CD4-positive, alpha-beta memory T cell (primary cell): ENCODE measurements at places on chromosomes 2 and 18. TPM values are rescaled to one million over a fixed set of nuclear protein-coding genes. Genes with fewer than 3 reads are reported as not detected.

The GPR75 gene
- polyA plus RNA-seq, result not detected

The TBR1 gene
- polyA plus RNA-seq, result not detected

- no peak for DNase-seq
These were observed 69.1 kb downstream of the PHLPP1 start for GRCh38 chr18:62784338-62784965.

GRCh38 chr2:178333851-178334250, 117.1 kb downstream of the PRKRA start:
- no peak for DNase-seq

- DNase-seq, result no peak
These were observed 28.4 kb downstream of the ARHGEF4 start for GRCh38 chr2:130864830-130865800.

DNA sequence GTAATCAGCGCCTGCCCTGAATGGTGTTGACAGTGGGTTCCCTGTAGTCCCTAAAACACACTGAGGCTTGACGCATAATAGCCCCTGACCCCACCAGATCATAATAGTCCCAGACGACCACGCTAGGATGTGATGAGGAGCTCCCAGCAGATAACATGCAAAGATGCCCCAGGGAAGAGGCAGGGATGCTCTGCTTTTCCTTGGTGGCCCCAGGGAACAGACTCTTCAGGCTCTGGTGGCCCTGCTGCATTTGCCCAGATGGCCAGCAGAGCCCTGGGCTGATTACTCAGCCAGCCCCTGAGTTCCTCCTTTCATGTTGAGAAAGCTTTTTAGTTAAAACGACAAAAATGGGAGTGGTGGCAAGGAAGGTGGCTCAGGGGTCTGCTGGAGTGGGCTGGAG, 5.9 kb upstream of the NCKAP5 start:
- no peak for DNase-seq

- no peak for DNase-seq
These were observed 447.2 kb upstream of the SPHKAP start for GRCh38 chr2:228628682-228629081.

GRCh38 chr2:55150834-55151233, 81.3 kb downstream of the CLHC1 start:
- DNase-seq, result no peak

DNA sequence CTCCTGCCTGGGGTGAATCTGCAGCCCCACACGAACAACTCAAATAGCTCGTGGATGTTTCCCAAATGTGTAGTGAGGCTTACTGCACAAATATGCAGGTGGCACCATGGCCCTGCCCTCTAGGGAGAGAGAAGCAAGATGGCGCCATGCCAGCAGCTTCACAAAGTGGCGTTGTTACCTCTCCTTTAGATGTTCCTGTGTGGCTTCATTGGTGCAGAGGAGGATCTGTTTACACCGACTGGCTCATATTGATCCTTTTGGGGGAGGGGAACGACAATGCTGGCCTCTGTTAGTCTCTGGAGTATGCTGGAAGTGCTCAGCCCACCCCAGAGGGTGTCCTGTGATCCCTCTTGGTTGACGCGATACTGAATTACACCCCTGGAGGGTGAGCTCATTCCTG, 99.5 kb upstream of the GATA6 start:
- DNase-seq, result no peak

GRCh38 chr2:57407772-57408201, 638.8 kb upstream of the VRK2 start:
- DNase-seq, result no peak
